CD4-positive, alpha-beta T cell treated with Interleukin-10 for 1 hour (primary cell): ENCODE measurements at places on chromosomes 16 and 17.
A peak's percentile ranks its signal among the peaks of the same experiment; 100 is the strongest.

DNA sequence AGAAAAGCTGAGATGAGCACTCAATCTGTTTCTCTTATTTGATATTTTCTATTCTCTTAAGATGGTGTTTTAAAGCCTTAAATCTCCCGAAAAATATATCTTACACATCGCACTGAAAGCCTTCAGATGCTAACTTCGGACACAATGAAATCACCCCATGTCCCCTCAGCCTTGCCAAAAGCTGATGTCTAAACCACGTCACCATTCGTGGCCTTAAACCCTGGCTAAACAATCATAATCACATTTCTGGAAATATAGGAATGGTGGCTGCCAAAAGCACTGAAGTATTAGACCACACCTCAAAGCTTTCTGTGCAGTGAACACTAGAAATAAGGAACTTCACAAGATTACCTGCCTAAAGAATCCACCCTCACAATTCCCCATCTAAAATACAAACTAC lies 402.7 kb downstream of the SOX9 start:
- no peak for DNase-seq

DNA sequence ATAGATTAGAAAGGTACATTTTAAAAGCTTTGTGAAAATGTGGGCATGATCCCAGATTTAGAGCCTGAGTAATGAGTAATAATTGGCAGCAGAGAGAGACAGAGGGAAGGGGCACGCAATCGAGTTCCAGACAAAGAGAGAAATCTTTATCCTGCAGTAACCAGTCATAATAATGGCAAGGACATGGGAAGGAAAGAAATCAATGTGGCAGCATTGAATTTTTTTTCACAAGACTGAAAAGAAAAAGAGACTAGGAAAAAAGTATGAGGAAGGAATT lies 790.8 kb upstream of the SOX9 start:
- DNase-seq, result no peak

GRCh38 chr17:76265624-76266243 lies 586 bp downstream of the UBALD2 start:
- peak; percentile 63 for DNase-seq

- peak; percentile 75 for DNase-seq
These were observed 7.4 kb downstream of the PRCD start for GRCh38 chr17:76547183-76547641.

GRCh38 chr16:47888142-47888541 lies 267.7 kb downstream of the ABCC12 start:
- DNase-seq, result no peak

DNA sequence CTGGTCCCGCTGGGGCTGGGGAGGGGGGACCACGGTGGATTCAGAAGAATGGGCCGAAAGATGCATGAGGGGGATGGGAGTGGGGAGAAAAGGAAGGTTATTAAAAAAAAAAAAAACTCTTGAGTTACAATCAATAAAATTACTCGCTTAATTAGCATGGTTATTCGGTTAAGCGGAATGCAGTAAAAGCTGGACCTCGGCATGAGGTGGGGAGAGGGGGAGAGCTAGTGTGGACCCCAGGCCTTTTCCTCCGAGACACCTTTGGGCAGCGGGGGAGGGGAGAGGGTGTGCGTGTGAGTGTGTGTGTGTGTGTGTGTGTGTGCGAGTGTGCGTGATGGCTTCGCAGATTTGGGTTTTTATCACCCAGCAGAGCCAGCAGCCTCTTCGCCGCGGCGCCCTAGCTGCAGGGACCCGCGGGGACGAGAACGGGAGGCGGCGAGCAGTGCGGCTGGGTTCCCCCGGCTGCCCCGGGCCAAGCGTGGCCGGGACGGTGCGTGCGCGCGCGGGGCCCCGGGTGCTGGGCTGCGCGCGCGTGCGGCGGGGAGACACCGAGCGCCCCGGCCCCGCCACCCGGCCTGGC lies 3.7 kb downstream of the BAHCC1 start:
- no peak for DNase-seq

GRCh38 chr16:9123871-9124270 lies 32.4 kb downstream of the HAPSTR1 start:
- no peak for DNase-seq

DNA sequence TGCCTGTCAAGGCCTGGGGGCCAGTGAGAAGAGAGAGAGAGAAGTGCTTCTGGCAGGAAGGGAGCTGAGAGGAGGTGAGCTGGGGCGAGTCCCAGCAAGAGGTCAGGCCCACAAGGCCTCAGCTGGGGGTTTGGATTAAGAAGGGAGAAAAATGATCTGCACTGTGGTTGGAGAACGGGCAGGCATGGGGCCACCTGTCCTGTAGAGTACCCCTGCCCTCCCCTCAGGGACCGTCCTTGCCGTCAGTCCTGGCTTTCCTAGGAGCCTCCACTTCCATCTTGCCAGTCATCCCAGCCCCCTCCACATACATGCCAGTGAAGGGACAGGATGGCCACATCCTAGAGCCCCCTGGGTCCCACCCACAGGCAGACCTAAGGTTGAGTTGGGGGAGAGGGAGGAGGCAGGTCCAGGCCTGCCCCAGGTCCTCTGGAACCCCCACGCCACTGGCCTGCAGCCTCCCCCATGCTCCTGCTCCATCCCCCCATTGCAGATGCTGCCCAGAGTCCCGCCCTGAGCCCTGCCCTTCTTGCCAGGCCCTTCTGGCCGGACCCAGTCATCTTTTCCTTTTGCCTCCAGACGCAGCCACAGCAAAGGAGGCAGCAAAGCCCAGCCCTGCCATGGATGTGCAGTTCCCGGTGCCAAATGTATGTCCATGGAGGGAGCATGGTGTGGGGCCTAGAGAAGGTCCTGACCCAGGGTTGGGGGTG lies 18.9 kb downstream of the KATNB1 start:
- no peak for DNase-seq

DNA sequence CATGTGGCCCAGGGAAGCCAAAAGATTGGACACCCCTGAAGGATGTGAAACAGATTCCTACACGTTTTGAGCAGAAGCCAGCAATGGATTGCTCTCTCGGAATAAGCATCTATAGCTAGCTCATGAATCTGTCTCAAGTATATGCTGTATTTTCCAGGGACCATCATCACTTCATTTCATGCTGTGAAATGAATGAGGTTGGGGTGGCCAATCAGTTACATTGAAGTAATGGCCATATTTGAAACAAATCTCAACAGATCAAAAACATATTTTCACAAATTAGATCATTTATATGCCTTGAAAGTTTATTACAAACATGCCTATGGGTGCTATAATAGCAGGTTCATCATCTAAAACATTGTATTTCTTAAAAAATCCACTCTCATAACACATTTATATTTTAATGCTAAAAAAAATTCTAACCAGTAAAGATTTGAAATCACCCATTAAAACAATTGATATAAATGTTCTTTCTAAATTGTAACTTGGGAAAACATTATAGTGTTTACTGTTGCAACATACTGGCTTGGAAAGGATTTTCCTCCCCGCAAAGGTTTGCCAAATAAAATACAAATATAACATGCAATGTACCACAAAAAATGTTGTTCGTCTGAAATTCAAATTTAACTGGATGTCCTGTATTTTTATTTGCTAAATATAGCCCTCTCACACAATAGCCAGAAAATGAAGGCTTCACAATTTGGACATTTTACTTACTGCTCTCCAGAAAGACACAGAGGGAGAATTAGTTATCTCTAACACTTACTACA lies 743.6 kb downstream of the KCNJ2 start:
- no peak for DNase-seq

DNA sequence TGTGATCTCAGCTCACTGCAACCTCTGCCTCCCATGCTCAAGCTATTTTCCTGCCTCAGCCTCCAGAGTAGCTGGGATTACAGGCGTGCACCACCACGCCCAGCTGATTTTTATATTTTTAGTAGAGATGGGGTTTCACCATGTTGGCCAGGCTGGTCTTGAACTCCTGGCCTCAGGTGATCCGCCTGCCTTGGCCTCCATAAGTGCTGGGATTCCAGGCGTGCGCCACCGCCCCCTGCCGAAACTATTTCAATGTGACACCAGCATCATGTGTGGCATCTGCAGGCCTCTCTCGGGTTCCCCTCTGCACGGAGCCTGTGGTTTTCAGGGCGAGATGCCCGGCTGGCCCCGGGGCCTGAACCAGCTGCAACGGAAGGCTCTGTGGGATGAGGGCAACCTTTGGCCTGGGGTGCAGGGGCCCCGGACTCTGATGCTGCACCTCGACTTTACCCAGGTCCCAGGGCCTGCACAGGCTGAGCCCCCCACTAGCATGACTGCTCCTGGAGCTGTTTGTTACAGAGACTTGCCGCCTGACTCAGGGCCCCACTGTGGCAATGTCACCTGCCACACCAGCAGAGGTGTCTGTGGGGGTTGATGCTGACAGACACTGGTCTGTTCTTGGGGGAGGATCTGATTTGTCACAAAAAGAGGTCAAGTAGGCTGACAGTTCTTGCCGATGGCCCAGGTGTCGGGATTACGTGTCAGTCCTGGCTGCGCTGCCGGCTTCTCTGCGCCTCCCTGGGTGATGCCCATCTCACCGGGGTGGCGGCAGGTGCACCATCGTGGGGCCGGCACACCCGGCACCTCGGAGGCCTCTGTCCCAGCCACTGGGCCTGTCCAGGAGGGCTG lies 8.6 kb upstream of the TEX19 start:
- DNase-seq, result peak; percentile 37

GRCh38 chr16:76081967-76082366 lies 195.2 kb upstream of the CNTNAP4 start:
- no peak for DNase-seq

GRCh38 chr16:28108590-28109247 lies 45.2 kb upstream of the GSG1L start:
- DNase-seq, result no peak

- DNase-seq, result no peak
These were observed 302.2 kb downstream of the CNTNAP4 start for GRCh38 chr16:76579277-76579922.

- no peak for DNase-seq
These were observed 39.1 kb downstream of the DHX38 start for GRCh38 chr16:72132726-72133125.

DNA sequence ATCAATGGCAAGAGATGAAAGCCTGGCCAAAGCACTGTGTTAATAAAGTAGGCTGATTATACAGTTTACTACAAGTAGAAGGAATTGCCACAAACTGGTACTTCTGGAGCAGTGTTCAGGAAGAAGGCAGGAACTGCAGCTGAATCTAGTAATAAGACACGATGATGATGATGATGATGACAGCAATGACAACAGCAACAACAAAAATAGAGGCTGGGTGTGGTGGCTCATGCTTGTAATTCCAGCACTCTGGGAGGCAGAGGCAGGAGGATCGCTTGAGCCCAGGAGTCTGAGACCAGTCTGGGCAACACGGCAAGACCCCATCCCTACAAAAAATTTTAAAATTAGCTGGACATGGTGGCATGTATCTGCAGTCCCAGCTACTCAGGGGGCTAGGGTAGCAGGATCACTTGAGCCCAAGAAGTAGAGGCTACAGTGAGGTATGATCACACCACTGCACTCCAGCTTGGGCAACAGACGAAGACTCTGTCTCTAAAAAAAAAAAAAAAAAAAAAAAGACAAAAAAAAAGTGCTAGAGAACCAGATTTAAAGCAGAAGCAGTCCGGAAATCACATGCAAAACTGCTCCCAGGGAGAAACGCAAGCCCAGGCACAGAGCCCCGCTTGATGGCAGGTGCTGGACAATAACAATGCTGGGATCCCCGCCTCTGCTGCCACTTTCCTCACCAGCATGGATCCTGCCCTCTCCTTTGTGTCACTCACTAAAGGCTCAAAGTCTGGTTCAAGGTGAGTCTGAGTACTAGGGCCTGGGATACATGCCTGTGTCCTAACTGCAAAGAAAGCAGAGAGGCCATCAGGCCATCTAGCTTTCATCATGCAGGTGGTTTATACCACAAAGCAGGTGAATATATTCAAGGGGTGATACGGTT lies 44.8 kb downstream of the CPPED1 start:
- no peak for DNase-seq

DNA sequence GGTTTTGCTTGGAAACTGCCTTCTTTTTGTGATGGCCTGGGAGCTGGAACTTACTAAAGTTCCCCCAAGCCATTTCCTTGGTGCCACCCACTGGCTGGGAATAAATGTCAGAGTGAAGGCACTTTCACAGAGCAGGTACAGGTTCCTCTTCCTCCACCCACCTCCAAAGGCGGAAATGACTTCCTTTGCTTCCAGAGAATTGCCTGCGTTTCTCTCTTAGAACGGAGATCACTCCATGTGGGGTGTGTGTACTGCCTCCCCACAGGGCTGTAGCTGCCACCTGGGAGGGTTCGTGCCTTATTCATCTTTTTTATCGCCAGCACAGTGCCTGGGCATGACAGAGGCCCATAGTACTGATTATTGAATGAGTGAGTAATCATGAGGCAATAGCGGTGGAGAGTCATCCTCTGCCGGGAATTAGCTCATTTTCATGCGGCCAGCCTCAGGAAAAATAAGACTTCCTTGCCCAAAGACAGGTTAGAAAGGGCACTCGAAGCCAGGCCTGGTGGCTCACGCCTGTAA lies 32.2 kb upstream of the HAS3 start:
- no peak for DNase-seq

DNA sequence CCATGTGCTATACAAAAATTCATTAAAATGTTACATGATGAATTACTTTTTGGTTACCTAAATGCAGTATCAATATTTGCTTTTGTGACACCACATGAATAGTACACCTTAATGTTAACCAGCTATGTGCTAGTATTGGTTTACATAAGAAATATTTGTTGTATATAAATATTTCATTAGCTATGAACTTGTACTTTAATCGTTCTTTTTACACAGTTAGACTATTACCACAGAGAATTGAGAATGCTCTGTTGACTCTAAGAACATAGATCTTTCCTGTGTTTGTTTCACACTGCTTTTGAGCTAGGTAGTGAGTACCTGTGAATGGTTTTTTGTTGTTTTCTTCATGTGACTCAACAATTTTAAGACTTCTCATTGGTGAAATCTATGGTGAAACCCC lies 93.4 kb downstream of the KANSL1 start:
- DNase-seq, result no peak

DNA sequence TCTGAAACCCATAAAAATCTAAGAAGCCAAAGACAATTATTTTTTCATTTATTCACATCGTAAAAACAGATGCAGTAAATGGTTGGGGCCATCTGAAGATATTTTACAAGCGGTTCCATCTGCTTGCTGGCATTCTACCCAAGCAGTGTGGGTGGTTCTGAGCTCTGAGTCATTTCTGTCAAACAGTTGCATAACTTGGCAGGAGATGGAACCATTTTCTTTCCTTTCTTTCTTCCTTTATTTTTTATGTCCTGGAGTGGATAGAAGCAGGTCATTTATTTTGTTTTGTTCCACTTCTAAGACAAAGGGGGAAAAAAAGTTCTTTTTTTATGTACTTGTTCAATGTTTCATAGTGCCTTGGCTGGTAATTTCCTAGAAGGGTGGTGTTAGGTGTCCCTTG lies 1151.9 kb upstream of the GOT2 start:
- no peak for DNase-seq

DNA sequence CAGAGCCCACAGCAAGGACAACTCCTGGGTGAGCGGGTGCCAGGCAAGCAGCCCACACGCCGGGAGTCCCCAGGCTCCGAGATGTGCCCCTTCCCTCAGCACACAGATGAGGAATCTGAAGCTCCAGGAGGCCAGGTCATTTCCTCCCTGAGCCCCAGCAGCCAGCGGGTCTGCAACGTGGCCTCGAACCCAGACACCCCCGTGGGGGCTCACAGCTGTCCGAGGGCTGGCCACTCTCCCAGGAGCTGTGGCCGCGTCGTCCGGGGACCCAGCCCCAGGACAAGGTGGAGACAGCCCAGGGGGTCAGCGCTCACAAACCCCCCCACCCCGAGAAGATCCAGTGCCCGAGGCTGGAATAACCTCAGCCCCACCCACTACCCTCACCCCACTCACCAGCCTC lies 17.4 kb upstream of the C1QTNF8 start:
- no peak for DNase-seq
